Activated CD4-positive, alpha-beta T cell treated with anti-CD3 and anti-CD28 coated beads for 24 hours (primary cell): ENCODE measurements at places on chromosomes 11 and 22.

DNA sequence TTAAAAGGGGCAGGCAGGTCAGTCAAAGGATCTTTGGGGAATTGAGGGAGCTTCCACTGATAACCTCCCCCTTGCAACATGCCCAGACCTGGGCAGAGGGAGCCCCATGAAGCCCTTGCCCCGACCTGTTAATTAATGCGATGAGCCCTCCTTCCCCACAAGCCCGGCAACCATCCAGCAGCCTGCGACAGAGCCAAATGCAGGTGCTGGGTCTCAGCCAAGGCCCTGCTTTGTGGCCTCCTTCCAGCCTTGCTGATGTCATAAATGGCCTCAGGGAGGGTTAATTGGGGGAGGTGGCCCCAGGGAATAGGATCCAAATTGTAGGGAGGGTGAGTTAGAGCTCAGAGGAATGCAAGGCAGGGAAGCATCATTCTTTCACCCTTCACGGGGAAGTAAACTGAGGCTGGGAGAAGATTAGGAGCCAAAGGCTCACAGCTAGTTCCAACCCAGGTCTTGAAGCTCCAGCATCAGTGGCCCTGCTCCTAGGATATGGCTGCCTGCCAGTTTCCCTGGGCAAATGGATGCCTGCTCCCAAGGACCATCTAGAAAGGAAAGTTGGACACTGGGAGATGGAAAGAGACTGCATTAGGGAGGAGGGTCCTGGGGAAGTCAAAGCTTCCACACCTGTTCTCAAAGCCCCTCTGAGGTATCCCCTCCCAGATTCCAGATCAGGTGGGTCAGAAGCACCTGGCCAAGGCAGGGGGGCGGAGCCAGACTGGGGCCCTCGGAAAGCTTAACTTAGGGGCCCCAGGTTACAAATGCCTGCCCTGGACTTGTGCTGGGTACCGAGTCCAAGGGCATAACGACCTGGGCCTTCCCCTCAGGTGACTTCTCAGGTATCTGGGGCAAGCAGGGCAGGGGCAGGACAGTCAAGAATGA, 34.1 kb downstream of the LMO1 start:
- no peak for DNase-seq

DNA sequence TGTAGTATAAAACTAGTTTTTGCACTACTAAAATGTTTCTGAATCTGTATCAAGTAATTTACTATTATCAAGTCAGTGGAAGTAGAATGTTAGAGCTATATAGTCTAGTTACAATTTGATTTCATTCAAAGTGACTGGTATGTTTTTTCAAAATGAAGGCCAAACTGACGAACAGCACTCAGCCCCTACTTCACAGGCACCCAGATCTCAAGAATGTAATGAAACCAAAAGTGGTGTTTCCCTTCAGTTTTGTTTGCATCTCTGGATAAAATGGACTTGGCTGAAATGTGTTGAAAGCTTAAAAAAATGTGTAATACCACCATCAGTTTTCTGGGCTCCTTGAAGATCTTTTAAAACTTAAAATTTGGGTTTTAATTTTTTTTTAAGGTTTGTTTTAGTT, 46.4 kb downstream of the QSER1 start:
- DNase-seq: no peak

- DNase-seq: no peak
Observed at GRCh38 chr11:124581817-124582216, 12.0 kb downstream of the OR8A1 start.

- DNase-seq: no peak
Observed at GRCh38 chr22:32475468-32476010, 928 bp downstream of the FBXO7 start.

DNA sequence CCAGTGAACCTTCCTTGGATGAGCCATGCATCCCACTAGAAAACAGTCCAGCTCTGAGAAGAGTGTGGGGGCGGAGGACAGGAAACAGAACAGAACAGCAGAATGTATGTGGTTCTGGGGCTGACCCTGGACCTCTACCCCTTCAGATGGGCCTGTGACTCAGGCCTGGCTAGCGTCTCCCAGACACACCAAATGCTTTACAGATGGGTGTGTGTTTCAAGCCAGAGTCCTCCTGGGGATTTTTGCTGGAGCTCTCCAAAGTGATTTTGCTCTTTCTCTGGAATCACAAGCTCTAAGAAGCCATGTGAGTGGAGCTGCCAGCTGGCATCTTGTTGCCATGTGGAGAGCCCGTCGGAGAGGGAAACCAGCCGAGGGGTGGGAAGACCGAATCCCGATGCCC, 13.2 kb upstream of the C1QTNF4 start:
- no peak for DNase-seq

DNA sequence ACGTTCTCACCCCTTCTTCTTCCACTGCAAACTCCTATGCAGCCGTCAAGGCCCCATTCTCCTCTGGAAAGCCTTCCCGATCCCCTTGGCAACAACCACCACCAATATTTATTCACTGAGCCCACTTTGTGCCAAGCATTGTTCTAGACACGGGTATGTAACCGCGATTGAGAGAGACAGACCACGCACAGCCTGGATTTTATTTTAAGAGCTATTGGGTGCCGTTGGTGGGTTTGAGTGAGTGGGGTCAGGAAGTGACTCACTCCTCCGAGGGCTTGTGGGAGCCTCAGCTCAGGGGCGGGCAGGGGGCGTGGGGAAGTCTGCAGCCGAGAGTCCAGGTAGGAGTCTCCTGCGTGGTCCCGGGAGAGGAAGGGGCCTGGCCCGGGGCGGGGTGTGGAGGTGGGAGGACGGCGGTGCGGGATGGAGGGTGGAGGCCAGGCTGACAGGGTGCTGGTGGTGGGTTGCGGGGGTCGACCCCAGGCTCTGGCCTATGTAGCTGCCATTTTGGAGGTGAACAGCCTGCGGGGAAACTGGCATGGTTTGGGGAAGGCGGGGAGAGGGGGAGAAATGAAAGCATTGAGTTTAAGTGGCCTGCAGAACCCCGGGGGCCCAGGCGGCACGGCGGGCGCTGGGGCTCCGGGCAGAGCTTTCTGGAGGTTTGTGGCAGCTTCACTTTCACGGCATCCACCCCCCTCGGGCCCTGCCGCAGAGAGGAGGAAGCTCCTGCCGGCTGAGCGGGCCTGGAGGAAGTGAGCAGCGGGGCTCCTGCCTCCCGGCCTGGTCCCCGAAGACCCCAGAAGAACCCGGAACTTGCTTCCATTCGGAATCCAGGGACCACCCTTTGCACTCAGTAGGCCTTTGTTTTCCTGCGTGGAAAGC, 547 bp downstream of the PARVG start:
- DNase-seq: peak; percentile 41

- DNase-seq: no peak
Observed at GRCh38 chr11:75324189-75324588, 27.3 kb downstream of the ARRB1 start.

- DNase-seq: no peak
Observed at GRCh38 chr22:33538277-33538885, 381.9 kb downstream of the LARGE1 start.

DNA sequence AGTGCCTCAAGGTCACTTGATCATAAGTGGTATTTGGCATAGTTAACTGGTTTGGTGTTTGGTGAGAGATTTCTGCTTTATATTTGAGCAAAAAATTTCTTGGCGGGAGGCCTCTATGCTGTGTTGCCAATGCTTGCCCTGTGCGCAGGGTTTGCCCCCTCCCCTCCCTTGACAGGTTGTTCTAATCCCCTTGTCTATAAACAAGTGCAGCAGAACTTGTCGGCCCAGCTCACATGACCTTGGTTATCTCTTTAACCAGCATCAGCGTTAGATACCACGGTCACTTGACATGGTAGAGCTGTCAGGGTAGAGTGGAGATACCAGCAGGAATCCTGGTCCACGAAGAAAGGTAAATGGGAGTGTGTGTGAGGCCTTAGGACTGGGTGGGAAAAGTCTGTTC, 35.6 kb downstream of the MARK2 start:
- DNase-seq: no peak

DNA sequence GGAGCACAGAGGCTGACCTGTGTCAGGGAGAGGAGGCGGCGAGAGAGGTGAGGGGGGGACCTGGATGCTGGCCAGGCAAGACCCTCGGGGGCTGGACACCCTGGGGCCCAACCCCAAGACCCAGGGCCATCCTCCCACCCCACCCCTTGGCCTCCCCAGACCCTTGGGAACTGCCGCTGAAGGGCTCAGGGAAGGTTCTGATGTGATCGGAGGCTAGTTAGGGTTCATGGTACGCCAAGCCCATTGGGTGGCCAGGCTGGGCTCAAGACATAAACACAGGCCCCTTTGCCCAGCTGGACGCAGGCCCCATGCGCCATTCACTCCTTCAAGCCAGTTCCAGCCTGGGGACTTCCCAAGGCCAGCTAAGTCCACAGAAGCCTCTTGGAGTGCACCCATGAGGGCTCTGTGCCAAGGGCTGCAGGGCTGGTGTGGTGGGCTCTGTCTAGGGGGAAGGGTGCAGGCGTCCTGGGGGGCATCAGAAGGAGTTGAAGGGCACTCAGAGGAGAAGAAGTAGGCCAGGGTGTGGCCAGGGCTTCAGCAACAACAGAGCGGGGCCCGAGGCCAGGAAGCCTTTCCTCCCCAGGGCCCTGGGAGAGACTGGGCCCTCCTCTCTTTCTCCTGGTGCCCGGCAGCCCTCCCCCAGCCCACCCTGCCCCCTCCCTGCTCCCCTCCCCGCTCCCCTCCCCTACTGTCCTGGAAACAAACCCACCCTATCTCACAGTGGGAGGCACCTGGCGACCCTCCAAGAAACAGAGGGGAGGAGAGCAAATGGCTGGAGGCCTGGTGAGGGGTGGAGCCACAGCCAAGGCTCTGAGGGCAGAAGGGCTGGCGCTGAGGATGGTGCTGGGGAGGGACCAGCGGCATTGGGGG, 12.9 kb downstream of the TSPAN32 start:
- DNase-seq: no peak

GRCh38 chr11:44816761-44817160, 90.0 kb downstream of the TSPAN18 start:
- no peak for DNase-seq

DNA sequence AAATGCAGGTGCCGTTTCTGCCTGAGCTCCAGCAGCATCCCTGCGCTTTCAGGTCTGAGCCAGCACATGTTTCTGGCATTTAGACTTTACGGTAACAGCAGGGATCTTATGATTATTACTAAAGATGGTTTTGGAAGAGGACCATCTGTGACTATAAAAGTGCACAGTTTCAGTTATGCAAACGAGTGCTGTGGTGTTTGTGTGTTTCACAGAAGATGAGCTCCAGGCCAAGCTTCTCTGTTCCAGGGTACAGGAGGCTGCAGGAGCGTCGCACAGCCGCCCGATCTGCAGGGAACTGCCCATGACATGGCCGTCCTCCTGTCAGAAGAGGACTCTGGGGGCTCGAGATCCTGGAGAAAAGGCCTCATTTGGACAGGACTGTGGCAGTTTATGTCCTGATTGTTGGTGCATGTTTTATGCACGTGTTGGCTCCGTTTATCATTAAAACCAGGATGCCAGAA, 297.3 kb downstream of the TBC1D22A start:
- no peak for DNase-seq

- DNase-seq: no peak
Observed at GRCh38 chr11:8641332-8641731, 41.1 kb downstream of the TRIM66 start.

- DNase-seq: no peak
Observed at GRCh38 chr11:70886256-70886655, 366.1 kb downstream of the SHANK2 start.

GRCh38 chr11:115317277-115318185, 186.7 kb downstream of the CADM1 start:
- DNase-seq: no peak

- no peak for DNase-seq
Observed at GRCh38 chr11:57792870-57793269, 31.3 kb downstream of the CTNND1 start.

- no peak for DNase-seq
Observed at GRCh38 chr11:65685981-65686380, 23.3 kb upstream of the RELA start.

DNA sequence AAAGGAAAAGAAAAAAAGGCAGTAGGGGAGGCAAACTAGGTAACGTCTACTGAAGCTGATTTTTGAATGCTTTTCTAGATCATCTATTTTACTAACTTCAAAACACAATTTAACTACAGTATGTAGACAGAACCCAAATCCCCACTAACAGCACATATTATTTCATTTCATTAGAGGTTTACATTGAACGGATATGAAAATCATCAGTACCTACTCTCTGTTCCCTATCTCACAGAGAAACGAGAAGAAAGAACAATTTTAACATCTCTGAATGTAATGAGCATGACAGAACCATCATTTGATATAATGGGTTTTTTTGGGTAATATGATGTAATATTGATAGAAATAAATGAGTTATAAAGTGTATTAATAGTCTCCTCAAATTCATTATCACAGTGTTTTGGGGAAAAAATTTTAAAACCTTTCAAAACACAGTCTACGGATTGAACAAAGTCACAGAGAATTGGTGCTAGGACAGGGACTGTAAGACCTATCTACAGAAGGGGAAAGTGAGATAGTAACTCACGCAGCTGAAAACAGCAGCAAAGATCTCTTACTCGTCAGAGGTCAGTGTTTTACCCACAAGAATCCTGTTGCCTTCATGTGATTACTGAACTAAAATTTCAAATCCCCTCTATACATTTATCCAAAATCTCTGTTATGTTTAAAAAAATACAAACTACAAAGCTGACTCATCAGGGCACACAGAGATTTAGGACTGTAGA, 77.3 kb downstream of the ZBTB44 start:
- no peak for DNase-seq

DNA sequence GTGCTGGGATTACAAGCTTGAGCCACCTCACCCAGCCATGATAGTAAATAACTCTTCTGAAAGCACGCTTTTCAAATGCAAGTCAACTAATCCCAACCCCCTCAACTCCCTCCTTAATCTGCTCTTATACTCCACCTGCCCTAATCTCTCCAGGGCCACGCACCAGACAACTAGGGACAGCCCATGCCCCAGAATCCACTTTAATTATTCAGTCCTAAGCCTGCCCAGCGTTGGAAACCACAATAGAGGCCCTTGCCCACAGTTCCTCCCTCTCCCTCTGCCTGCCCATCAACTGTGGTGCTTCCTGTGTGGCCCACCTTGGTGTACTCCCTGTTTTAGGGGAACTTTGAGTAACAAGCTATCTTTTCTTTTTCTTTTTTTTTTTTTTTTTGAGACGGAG, 2.7 kb upstream of the VPREB3 start:
- no peak for DNase-seq

- no peak for DNase-seq
Observed at GRCh38 chr11:13064593-13064992, 55.5 kb downstream of the RASSF10 start.

DNA sequence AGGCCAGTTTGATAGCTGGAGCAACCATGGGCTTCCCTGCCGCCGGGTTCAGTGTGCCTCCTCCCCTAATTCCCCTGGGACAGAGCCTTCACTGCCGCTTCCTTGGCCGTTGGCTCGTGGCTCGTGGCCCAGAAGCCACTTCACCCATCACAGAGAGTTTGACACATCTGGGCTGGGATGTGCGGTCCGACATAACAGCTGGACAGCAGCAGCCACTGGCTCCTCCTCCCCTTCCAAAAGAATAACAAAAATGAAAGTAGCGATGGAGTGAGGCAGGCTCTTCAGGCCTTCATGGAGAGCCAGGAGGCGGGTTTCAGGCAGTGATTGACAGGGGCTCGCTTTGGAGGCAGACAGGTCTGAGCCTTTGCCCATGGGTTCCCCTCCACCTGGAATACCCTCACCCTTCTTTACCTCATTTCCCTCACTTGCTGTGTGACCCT, 8.2 kb downstream of the CREB3L1 start:
- DNase-seq: no peak

GRCh38 chr11:104968355-104968855, at the start of gene CASP4:
Gene CASP4, minus strand, starts transcription at chr11:104968574. Its CDS starts 49 bp downstream, at chr11:104968525.
- no peak for DNase-seq
